ENCODE measurements at places on chromosomes 7 and 10.

- no peak for DNase-seq
Measured at GRCh38 chr10:6919077-6919476, 339.0 kb upstream of the PRKCQ start.

DNA sequence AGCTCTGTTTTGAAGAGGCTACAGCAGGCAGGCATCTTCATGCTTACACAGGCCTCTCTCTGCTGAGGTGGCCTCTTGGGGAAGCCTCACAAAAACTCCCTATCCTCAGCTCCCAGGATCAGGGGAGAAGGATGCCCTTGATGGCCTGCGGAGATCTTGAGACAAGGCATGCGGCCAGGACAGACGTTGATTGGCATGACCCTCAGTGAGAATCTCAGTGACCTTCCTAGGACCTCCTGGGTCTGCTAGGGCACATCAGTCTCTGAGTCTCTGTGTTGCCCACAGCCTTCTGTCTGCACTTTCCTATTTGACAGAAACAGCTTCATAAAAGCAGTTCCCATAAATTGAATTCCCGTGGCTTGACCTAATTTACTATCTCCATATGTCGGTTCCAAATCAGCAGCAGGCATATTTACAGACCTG lies 1005.8 kb upstream of the C7orf33 start:
- DNase-seq = no peak

- no peak for DNase-seq
Measured at GRCh38 chr10:114575417-114576131, 82.5 kb downstream of the ABLIM1 start.

GRCh38 chr10:113132591-113133121 lies 182.6 kb downstream of the TCF7L2 start:
- no peak for DNase-seq

DNA sequence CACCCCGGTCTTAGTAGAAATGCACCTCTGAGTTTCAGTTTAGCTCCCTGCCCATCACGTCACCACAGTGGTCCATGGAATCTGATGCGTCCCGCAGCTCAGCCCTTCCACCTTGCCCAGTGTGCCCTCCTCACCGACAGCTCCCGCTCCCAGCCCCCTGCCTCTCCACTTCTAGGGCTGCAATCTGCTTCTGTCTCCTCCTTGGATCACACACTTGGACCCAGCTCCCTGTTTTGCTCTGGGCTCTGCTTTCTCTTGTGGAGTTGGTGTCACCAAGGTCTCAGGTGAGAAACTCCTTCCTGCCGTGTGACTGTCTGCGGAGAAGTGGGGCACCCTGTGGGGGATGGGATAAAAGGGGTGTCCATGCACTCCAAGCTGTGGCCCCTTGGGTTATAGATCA lies 37.9 kb downstream of the GPR26 start:
- no peak for DNase-seq

Measured in activated CD4-positive, alpha-beta T cell treated with anti-CD3 and anti-CD28 coated beads, Interleukin-2, amount 50 U/mL, for 48 hours (primary cell).